ENCODE measurements at places on chromosomes 16 and 17.

- no peak for DNase-seq
These were observed 51.4 kb downstream of the HS3ST3A1 start for GRCh38 chr17:13550291-13550690.

DNA sequence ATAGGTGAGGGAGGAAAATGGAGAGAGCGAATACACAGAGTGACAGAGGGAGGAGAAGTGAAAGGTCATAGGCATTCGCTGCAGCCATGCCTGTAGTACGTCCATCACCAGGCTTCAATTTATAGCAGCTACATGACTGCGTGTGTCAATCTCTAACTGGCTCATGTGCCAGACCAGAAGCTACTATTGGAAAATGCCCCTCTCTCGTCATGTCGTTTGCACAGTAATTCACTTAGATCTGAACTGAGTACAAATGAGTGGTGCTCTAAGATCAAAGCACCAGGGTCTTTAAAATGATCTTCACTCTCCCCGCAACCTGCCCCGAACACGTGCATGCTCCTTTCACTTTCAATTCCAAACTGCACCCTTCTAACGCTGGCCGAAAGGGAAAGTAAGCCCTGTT, 51.3 kb downstream of the ADCY9 start:
- DNase-seq: no peak

- DNase-seq: no peak
These were observed 102.7 kb downstream of the SDK2 start for GRCh38 chr17:73541561-73541981.

DNA sequence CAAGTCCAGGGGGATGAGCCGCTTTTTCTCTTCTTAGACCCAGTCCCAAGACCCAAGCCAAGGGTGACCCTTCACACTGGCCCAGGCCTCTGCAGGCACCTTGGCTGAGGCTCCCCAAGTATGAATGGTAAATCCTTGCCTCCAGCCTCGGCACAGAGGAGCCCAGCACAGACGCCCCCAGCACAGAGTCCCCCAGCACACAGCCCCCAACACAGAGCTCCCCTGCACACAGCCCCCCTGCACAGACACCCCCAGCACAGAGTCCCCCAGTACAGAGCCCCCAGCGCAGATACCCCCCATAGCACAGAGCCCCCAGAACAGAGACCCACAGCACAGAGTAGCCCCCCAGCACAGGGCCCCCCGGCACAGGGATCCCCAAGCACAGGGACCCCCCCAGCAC, 1.0 kb upstream of the MCRIP2 start:
- DNase-seq: no peak

- no peak for DNase-seq
These were observed 375 bp downstream of the SLC25A11 start for GRCh38 chr17:4939546-4939795.

- DNase-seq: no peak
These were observed 15.7 kb downstream of the CAVIN1 start for GRCh38 chr17:42407289-42407836.

GRCh38 chr17:48748718-48749566, 20.4 kb upstream of the HOXB13 start:
- no peak for DNase-seq

DNA sequence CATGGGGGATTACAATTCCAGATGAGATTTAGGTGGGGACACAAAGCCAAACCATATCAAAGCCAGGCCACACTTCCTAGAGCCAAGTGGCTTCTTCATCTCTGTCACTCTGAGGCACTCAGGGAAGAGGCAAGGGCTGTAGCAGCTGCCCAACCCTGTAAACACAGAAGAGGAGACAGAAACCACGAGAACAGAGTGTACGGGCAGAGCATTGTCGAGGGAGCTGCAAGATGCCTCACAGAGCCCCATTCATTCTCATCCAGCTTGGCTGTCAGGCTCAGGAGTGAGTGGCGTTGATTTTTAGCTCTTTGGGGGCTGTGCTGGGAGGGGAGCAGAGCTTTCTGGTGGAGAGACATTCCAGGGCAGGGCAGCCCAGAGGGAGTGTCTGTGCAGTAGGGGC, 117.2 kb upstream of the SALL1 start:
- DNase-seq: no peak
